ENCODE measurements at places on chromosomes 4 and X.

- no peak for DNase-seq
Measured at GRCh38 chr4:22764183-22764582, 71.4 kb downstream of the GBA3 start.

GRCh38 chr4:86264241-86264640 is 95.6 kb downstream of the MAPK10 start:
- no peak for DNase-seq

GRCh38 chr4:159143687-159144086 is 40.8 kb downstream of the RAPGEF2 start:
- no peak for DNase-seq

GRCh38 chr4:163217505-163217904 is 50.8 kb upstream of the NAF1 start:
- DNase-seq: no peak

DNA sequence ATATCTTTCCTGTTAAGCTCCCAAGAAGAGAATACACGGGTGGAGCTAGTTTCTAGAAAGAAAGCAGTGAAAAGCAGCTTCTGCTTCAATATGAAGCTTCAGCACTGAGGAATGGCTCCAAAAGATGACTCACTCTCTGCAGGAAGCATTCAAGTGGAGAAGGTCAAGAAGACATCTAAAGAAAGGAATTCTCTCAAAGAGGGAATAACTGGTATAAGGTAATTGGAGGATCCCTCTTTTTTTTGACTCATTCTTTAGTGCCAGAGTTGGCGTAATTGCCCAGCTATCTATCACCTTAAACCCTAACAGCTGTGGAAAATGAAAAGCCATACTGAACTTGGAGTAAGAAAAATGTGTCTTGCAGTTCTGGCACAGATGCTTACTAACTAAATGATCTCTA is 3.5 kb downstream of the EDA2R start:
- DNase-seq: no peak

DNA sequence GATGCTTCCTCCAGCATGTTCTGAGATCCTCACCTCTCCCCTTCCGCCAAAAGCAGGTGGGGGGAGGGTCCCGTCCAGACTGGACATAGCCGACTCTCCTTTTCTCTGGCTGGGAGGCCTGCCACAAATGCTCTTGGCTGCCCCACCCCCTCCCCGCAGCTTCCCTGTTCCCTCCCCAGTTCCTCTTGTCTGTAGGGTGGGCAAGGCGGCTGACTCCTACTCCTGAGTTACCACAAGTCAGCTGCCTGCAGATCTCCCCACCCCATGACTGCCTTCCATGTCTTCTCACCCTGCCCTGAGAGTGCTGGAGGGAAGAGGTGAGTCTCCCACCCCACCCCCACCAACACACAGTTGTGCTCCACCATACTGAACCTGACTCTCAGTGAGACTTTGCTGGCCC is 2.9 kb downstream of the ATP6AP1 start:
- DNase-seq: no peak

DNA sequence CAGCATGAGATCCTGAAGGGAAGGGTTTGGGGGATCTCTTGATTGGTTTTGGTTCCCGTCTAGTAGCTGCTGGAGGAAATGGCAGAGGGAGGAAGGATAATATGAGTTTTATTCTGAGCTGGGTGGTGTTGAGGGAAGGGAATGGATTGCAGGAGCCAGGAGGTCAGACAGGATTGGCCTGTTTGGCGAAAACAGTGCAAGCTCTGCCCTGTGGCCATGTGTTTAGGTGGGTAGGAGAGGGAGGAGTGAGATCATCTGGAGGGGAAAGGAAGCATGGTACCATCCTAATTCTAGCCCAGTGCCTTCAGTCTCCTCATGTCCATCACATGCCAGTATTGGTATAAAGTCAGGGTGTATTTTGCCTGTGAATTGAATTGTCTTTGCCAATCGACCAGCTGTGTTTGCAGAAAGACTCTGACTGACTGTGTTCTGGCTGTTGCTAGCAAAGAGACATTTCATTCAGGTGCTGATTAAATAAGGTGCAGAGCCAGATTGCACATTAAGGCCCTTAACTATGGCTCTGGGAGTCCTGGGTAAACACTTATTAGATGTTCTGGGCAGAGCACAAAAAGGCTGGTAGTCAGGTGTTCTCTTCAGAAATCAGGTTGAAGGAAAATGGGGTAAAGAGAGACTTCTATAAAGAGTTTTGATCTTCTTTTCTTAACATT is 10.0 kb downstream of the TMEM164 start:
- no peak for DNase-seq

GRCh38 chr4:137768881-137769280 is 236.6 kb upstream of the PCDH18 start:
- no peak for DNase-seq

- DNase-seq: no peak
Measured at GRCh38 chrX:41870719-41871151, 52.6 kb downstream of the CASK start.

DNA sequence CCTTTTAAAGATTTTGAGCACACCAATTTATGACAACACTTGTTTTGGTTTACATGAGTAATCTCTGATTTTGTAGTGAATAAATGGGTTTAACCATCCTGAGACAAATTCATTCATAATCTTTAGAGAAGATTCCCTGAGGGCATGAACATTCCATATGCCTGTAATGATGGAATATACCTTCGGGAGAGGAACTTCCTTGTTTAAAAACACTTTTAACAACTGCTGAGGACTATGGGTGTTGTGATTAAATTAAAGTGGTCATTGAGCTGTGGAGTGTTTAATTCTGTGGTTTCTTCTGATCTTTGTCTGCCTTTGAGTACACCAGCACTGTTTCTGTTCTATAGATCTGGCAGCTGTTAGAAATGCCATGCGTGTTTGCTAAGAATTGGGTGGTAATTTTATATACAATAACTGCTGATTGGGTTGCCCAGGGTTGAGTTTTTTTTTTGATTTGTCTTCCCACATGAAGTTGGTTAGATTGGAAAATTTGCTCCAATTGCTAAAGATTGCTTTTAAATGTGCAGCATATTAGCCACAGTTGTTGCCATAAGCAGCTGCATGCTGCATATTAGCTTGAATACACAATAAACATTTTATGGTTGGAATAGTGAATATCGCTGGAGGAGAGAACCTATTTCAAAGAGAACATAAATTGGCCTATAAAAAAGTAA is 86.8 kb downstream of the DCLK2 start:
- DNase-seq: no peak

DNA sequence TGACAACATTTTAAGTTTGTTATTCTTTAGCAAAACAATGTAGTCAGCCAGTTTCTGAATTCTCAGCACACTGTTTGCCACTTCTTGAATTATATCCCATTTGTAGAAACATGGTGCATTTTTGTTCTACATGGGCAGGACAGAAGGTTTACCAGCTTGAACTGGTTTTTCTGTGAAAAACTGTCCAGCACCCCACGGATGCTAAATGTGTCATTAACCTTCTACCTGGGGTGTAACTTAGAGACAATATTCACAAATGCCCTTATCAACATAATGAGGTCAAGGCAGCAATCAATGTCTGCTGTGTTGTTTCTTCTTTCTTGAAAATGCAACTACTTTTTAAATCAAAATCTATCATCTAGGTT is 702.6 kb downstream of the CENPC start:
- DNase-seq: no peak

GRCh38 chr4:159382856-159383561 is 280.1 kb downstream of the RAPGEF2 start:
- DNase-seq: no peak

DNA sequence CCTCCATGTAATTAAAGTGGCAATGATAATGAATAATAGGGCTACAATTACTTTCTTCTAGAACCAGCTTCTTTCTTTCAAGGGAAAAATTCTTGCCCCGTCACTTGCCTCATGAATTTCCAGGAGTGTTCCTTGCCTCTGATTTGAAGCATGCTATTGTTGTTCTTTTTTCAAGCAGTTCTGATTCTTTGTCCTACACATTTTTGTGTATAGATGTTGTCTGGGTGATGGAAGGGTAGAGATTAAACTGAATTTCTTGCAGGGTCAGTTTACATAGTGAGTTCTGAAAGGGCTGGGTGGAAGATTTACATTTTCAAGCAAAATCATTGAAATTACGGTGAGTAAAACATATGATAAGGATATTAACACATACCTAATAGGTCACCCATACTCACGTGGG is 107.0 kb upstream of the TENM3 start:
- DNase-seq: no peak

- DNase-seq: no peak
Measured at GRCh38 chr4:236028-236427, 69.2 kb downstream of the ZNF732 start.

DNA sequence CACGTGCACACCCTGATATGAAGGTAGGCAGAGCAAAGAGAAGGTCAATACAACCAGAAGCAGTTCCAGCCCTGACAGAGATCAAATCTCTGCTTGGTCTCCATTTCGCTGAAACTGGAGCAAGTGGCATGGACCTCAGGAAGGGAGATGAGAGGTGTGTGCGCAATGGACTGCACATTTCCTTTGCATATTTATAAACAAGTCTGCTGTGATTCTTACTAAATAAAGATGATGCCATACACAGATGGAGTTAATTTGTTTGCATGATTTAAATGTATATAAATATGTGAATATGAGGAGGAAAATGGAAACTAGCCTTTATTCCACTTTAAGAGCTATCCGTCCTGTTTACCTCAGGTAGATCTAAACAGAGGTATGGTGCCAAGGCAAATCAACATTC is 2.1 kb upstream of the SCRG1 start:
- DNase-seq: no peak

- DNase-seq: no peak
Measured at GRCh38 chr4:48134081-48134480, at the start of gene TXK. Gene TXK (minus strand): TSS chr4:48134250. CDS start chr4:48134170, 80 bp downstream.

- DNase-seq: no peak
Measured at GRCh38 chr4:64781737-64782326, 372.6 kb upstream of the TECRL start.

- no peak for DNase-seq
Measured at GRCh38 chrX:141668371-141668770, 30.2 kb downstream of the SPANXD start.

GRCh38 chr4:144656850-144657249 is 10.9 kb downstream of the HHIP start:
- no peak for DNase-seq

- no peak for DNase-seq
Measured at GRCh38 chr4:40850496-40850895, 100.7 kb downstream of the NSUN7 start.

- no peak for DNase-seq
Measured at GRCh38 chr4:26130173-26130572, 190.6 kb upstream of the RBPJ start.

DNA sequence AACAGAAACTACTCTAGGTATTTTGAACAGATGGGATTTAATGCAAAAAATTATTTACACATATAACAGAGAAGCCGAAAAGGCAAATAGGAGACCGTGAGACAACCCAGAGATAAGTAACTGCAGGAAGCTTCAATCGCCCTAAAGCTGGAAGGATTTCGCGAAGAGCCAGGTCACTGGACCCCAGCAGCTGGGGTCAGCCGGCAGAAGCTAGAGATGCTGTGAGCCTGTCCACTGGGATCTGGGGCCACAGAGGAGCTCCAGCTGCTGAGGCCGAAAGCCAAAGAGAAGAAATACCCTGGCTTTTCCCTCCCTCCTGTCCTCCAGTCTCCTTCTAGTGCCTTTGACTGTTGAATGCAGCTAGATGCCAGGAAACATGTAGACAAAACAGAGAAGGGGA is 192.8 kb upstream of the BCOR start:
- no peak for DNase-seq
